ENCODE measurements at places on chromosomes 4 and X.

GRCh38 chrX:66005830-66006449, 33.9 kb downstream of the VSIG4 start:
- DNase-seq = no peak

GRCh38 chrX:103730147-103730795, 19.6 kb downstream of the TMEM31 start:
- no peak for DNase-seq

- no peak for DNase-seq
These were observed 22.3 kb downstream of the RPS6KA6 start for GRCh38 chrX:84165711-84166110.

GRCh38 chr4:98421111-98421510, 159.9 kb downstream of the RAP1GDS1 start:
- no peak for DNase-seq

GRCh38 chr4:134390319-134390718, 188.7 kb upstream of the PABPC4L start:
- DNase-seq = no peak

GRCh38 chr4:18227880-18228279, 206.3 kb upstream of the LCORL start:
- no peak for DNase-seq

GRCh38 chrX:638482-639131, 8.0 kb downstream of the SHOX start:
- peak; percentile 49 for DNase-seq

DNA sequence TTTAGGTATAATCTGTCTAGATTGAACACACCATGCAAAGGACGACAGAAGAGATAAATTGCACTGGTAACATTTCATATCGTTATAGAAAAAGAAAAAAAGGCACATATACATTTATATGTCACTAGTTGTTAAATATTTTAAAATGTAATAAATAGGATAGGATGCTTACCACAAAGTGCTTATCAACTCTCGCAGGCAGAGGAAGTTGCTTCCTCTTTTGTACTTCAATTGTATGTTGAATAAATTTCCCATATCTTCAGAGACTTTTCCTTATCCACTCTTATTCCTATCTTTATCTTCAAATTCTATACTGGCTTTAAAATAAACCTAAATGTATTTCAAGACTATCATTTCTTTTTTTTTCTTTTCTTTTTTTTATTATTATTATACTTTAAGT, 163.3 kb upstream of the SPOCK3 start:
- DNase-seq = no peak

DNA sequence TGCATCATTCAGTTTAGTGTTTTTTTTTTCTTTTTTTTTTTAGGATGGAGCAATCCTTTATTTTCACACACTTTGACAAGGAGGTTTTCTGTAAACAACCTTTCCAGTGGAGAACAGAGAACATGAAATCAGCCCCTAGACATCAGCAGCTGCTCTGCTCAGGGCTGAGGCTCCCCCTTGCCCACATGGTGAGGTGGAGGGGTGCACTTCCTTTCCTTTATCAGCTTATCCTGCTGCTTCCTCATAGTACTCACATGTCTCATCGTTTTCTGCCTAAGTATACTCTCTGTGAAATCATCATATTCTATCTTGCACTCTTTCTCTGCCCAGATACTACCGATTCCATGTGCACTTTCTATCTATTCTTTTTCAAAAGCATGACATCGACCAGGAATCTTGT, 47.6 kb upstream of the PRSS12 start:
- DNase-seq = no peak

- no peak for DNase-seq
These were observed 452.4 kb downstream of the BCOR start for GRCh38 chrX:39645178-39645895.

DNA sequence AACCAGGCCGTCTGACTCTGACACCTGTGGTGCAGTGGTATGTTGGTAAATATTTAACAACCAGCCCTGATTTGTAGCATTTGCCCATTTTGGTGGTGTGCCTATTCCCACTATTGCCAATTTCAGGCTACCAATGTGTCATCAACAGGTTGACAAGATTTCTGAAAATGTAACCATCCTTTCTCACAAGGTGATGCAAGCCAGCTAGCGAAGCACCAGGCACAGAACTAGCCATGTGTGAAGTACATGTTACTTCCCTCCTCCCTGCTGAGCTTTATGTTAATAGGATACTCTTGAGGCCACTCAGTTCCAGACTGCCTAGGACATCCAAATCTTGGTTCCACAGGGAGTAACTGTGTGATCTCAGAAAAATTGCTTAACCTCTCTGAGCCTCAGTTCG, 7.2 kb upstream of the MAMLD1 start:
- DNase-seq = no peak

DNA sequence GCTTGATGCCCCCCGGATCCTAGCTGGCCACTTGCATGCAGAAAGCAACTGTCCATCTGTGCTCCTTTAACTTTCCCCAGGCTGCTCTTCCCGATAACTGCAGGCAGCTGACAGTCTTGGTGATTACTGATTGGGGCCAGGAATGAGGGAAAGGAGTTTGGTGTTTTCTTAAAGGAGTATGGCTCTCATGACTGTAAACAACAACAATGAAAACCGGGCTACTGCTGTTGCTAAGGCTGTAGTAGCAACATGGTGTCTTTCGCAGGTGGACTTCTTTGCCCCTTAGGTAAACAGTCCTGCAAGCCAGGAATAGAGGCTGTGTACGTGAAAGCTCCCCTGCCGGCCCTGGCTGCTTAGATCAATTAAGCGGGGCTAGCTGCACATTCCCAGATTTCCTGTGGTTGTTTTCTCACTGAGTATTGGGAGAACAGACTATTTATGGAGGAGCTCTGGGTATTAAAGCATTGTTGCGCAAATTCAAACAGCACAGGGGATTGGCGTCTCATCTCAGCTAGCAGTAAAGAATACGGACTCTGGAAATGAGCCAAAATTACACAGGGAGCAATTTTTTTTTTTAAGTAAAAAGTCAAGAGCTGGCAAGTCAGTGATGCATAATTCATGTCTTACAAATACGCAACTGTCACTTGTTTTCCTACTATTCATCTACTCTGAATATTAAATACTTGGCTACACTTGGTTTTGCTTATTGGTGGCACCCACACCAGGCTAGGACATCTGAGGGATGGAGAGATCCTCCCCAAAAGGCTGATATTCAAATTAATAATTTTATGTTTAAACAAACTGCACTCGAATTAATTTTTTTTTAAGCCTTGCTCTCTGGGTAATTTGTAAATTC, 61.6 kb upstream of the NAP1L5 start:
- DNase-seq = no peak

DNA sequence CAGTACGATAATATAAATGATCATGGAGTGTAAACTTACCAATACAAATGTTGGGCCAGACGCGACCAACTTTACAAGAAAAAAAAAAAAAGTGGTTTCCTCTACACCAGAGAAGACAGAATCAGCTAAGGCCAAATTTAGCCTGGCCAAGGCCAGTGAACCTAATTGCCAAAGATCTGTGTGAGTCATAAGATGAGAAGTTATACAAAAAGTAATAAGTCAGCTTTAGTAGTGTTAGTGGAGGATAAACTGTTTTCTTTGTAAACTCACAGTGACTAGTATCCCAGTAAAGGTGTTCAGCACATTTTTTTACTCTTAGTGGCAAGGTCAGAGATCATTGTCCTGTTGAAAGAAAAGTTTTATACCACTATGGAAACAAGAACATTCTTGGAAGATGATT, 531.4 kb upstream of the TECRL start:
- DNase-seq = no peak

GRCh38 chr4:176467001-176467400, 147.2 kb downstream of the SPCS3 start:
- DNase-seq = no peak

- DNase-seq = no peak
These were observed 911 bp upstream of the ELK1 start for GRCh38 chrX:47651043-47651905.

DNA sequence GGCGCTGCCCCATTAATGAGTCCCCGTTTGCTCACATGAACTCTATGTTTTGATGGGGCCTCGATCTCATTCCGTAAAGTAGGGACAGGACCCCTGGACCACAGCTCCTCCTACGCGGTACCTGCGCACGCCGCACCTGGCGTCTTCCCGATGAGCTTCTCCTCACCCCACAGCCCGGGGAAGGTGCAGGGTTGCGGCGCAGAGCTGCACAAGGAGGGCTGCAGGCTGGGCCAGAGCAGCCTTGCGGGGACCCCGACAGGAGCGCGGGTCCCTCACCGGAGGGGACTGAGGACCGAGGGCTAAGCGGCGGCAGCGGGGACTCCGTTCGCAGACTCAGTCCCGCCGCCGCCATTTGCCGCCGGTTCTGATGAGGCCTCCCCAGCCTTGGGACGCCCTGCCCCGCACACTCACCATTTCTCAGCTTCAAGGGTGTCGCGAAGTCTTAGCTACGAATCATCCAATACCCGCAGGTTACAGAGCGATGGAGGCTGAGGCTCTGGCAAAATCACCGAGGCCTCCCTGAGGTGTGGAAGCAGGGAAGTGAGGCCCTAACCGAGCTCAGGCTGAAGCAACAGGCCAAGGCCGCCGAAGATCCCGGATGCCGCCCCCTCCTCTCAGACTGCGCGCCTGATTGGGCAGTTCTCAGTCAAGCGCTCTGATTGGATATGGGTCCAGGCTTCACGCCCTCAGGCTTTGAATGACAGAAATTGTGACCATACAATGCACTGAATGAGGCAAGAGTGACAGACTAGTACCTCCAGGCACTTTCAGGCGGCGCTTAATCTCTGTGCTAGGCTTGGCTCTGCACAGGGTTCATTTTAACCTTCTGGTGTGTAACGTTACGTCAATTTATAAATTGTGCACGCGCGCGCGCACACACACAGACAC, 25.1 kb downstream of the ZNF721 start:
- peak; percentile 96 for DNase-seq

GRCh38 chrX:112967341-112967740, 126.7 kb upstream of the AMOT start:
- no peak for DNase-seq

- no peak for DNase-seq
These were observed 71.0 kb downstream of the USP46 start for GRCh38 chr4:52588097-52588496.

GRCh38 chr4:102483120-102483519, 18.0 kb upstream of the NFKB1 start:
- no peak for DNase-seq

GRCh38 chr4:110780538-110780937, 157.7 kb upstream of the PITX2 start:
- DNase-seq = no peak

DNA sequence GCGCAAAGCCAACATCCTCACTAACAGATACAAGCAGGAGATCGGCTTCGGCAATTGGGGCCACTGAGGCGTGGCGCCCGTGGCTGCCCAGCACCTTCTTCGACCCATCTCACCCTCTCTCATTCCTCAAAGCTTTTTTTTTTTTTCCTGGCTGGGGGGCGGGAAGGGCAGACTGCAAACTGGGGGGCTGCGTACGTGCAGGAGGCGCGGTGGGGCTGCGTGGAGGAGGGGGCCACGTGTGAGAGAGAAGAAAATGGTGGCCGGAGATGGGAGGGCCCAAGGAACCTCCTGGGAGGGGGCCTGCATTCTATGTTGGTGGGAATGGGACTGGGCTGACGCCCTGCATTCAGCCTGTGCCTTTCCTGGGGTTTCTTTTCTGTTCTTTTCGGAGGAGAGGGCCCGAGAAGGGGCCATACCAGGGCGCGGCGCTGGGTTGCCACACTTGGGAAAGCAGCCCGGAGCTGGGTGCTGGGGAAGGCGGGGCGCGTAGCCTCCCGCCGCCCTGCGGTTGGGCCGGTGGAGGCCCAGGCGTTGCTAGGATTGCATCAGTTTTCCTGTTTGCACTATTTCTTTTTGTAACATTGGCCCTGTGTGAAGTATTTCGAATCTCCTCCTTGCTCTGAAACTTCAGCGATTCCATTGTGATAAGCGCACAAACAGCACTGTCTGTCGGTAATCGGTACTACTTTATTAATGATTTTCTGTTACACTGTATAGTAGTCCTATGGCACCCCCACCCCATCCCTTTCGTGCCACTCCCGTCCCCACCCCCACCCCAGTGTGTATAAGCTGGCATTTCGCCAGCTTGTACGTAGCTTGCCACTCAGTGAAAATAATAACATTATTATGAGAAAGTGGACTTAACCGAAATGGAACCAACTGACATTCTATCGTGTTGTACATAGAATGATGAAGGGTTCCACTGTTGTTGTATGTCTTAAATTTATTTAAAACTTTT, 4.5 kb downstream of the MID1IP1 start:
- no peak for DNase-seq

DNA sequence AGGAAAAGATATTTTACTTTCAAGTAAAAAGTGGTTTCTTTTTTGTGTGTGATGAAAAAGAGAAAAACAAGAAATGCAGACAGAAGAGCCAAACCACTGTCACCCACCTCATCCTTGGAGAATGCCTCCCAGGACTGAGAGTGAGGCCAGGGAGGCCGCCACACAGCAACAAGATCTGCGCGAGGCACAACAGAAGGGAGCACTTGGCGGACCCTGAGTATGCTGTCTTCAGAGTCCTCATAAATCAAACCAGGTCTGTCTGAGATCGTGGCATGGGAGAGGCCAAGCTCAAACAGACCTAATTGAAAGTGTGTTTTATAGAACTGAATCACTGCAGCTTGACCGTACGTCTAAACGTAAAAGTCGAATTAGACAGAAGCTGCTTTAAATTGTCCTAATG, 134.3 kb upstream of the VCX2 start:
- DNase-seq = no peak

- no peak for DNase-seq
These were observed 32.0 kb downstream of the HAND2 start for GRCh38 chr4:173498023-173498422.

DNA sequence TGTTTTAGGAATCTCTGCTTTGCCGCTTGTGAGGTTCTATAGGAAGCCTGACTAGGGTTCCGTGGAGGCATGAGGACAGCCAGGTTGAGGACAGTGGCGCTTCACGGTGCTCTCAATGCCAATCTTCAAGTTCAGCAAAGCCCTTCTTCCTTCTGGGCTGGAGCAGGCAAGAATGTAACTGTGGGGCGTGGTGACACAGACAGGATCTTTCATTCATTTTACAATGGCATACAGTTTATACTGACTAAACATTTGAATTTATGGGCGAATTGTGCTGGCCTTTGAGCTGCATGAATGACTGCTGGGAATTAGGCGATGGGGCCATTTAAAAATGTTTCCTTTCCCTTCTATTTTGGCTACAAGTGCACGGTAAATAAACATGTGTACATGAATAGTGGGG, 2.9 kb upstream of the NHS start:
- no peak for DNase-seq

GRCh38 chrX:10524578-10524977, 95.8 kb downstream of the MID1 start:
- no peak for DNase-seq

DNA sequence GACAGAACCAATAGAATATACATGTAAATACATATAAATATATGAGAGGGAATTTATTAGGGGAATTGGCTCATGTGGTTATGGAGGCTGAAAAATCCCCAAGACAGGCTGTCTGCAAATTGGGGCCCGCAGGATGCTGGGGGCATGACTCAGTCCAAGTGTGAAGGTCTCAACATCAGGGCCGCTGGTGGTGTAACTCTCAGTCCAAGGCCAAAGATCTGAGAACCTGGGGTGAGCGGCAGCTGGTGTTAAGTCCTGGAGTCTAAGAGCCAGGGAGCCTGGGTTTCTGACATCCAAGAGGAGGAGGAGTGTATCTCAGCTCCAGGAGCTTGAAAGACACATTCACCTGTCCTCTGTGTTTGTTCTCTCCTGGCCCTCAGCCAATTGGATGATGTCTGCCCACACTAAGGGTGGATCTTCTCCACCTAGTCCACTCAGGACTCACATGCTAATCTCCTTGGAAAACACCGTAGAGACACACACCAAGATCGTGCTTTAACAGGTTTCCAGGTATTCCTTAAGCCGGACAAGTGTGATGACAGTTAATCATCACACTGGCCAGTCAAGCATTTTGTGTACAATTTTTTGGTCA, 28.9 kb downstream of the TIGD2 start:
- no peak for DNase-seq

GRCh38 chr4:155881555-155881954, 15.5 kb upstream of the ASIC5 start:
- DNase-seq = no peak

Data from mesenteric fat pad (tissue), 1 donor.